ENCODE measurements at places on chromosomes 7 and 10.

GRCh38 chr7:116499168-116500077 is at the start of gene CAV2:
CAV2 (plus strand) TSS chr7:116499738; CDS start chr7:116499782, 44 bp downstream.
- no peak for DNase-seq

GRCh38 chr7:85095366-85095765 is 91.5 kb downstream of the SEMA3D start:
- no peak for DNase-seq

DNA sequence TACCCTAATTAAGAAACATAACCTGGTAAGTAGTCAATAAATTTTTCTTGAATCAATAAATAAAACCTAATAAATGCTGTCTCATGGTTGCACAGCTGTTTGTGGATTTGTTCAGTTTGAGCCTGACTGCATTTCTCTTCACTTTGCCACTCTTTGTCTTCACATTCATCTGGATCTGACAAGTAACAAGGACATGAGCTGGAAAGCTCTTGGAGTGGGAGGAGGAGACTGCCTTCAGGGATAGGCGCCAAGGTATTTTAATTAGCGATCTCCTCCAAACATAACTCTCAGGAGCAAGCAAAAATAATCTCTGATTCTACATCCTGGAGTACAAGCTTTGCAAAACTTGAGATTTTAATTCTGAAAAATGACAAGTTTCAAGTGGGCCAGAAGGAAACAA is 251.0 kb downstream of the BMPER start:
- no peak for DNase-seq

DNA sequence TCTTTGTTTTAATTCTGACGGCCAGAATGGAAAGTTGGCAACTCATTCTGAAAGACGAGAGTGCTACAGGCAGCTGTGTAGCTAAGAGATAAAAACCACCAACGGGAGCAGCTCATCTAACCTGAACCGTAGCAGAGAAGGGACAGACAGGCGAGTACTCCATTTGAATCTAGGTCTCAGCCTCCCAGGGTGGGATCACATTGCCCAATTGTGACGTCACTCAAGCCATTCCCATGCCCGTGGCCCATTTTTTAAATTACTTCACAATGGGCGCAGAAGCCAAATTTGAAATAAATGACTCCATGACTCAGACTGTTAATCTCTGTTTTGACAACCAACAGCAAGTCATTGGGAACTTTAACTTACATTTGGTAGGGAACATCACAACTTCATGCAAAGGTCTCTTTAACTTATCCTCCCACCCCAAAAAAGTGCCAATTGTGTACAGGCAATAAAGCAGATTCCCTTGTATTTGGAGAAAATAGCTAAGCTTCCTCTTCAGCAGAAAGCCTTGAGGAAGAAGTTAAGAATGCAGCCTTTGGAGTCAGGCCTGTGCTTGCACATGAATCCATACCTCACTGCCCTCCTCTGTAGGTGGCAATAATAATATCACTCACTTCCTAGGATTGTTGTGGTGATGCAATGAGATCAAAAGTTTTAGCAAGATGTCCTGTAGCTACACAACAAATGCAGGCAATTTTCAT is 93.2 kb upstream of the KIF5B start:
- no peak for DNase-seq

DNA sequence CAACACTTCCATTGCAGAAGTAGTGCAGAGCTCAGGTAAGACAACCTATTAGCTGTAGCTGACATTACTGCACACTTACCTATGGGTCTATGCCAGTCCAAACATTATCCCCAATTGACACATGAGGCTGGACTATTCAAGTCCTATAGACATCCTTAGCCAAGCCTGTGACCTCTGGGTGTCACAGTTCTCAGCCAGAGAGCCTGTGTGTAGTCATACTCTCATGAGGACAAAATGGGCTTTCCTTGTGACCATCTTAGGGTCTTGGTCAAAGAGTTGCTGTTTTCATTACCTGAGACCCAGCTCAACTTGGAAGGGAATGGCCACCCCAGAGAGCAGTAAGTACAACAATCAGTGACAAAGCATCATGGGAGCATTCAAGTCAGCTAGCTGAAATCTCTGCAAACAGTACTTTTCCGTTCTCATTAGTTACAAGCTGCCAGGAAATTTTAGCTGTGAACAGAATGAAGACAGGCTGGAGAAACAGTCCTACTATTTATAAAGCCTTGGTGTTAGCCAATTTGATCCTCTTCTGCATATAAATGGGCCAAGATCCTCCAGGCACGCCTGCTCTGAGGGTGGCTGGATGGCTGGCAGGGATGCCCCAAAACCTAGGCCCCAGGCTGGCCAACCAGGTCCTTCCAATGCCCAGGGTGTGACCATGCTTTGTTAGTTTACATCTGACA is 44.3 kb downstream of the NUDCD3 start:
- no peak for DNase-seq

- DNase-seq = no peak
Observed at GRCh38 chr10:49419005-49419404, 23.1 kb upstream of the DRGX start.

- DNase-seq = no peak
Observed at GRCh38 chr10:95531994-95532399, 29.2 kb downstream of the SORBS1 start.

DNA sequence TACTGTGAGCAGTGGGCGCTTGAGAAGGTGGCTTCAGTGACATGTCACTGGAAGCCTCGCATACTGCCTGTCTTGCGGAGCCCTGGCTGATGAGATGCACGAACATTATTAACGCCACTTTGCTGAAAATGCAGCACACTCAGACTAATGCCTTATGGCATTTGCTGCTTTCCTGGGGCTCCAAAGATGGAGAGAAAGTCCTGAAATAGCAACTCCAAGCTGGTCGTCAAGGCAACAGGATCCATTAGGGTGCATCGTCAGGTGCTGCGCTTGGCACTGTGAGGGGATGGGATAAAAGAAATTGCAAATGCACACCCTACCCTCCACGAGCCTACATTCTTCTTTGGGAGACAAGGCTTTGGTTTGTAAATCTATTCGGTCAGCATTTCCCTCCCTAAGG is 592.5 kb downstream of the TYW1 start:
- DNase-seq = no peak

GRCh38 chr10:61835069-61835945 is 66.2 kb upstream of the ARID5B start:
- peak; percentile 20 for DNase-seq

DNA sequence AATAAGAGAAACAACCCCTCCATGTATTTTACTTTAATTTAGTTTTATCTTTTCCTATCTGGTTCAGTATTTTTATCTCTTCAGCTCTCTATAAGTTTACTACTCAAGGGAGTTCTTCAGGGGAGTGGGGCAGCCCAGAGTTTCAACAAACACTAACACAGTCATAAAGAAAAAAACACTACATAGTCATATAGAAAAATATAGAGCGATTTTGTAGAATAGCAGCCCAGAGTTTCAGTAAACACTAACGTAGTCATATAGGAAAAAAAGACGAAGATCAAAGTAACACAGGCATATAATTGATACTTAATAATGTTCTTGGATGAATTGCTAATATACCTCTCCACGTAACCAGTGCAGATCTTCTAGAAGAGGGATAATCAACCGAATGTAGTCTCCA is 54.7 kb downstream of the PON1 start:
- DNase-seq = no peak

GRCh38 chr10:114519756-114520293 is 115.5 kb upstream of the AFAP1L2 start:
- no peak for DNase-seq

- DNase-seq = no peak
Observed at GRCh38 chr10:46523962-46524471, 32.4 kb downstream of the GPRIN2 start.

DNA sequence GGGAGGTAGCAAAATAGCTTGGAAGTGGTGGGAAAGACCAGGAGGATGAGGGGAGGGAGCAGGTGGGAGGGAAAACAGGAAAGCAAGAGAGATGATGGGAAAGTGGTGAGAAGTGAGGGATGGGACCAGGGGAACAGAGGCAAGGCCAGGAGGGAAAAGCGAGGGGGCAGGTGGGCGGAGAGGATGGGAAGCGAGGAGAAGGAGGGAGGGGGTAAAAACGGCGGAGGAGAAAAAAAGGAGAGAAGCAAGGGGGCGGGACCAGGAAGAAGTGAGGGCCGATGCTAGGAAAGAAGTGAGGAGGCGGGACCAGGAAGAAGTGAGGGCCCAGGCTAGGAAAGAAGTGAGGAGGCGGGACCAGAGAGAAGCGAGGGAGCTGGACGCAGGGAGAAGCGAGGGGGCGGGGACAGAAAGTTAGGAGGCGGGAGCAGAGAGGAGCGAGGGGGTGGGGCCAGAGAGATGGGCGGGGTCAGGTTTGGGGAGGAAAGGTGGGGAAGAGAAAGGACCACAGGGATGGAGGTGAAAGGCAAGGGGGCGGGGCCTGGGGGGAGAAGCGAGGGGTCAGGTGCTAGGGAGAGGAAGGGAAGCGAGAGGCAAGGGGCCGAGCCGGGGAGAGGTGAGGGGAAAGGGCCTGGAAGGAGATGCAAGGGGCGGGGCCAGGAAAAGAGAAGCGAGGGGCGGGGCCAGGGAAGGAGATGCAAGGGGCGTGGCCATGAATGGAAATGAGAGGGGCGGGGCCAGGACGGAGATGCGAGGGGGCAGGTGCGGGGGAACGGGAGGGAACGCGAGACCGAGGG is 984 bp downstream of the SMURF1 start:
- DNase-seq = peak; percentile 61

GRCh38 chr7:159197066-159197975 is 52.7 kb upstream of the VIPR2 start:
- DNase-seq = no peak

GRCh38 chr7:90933041-90933440 is 331.2 kb upstream of the FZD1 start:
- no peak for DNase-seq

DNA sequence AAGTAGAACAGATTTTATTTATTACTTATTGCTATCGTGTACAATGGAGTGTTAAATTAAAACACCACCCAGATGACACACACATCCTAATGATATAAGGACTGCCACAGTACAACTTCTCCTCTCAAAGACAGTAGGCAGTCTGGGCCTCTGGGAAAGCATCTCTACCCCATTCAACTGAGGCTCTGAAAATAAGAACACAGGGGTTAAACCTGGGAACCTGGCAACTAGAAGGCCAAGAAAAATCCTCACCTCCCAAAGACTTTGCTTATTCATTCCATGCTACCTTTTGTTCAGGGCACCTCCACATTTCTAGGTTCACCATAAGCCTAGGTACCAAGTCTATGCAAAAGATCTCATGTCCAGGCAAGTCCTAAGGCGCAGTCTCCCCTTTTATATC is 125.4 kb upstream of the FEZF1 start:
- DNase-seq = no peak

GRCh38 chr10:70753026-70753663 is 32.0 kb downstream of the TBATA start:
- no peak for DNase-seq

DNA sequence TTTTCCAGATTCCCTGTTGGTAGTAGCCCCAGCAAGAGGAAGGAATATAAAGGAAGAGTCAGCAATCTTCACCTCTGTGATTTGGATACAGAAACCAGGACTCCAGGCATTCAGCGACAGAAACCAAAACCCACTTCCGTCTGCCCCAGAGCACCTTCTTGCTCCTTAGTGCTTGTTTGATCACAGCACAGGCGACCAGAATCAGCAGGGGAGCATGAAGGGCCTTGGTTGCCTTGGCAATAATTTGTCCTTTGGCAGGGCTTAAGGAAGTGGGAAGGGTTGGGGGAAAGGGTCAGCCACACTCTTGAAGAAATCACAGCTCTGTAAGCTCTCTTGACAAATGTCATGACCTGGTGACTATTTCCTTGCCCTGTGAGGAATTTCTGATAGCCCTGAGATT is 379.6 kb downstream of the OTUD1 start:
- no peak for DNase-seq

DNA sequence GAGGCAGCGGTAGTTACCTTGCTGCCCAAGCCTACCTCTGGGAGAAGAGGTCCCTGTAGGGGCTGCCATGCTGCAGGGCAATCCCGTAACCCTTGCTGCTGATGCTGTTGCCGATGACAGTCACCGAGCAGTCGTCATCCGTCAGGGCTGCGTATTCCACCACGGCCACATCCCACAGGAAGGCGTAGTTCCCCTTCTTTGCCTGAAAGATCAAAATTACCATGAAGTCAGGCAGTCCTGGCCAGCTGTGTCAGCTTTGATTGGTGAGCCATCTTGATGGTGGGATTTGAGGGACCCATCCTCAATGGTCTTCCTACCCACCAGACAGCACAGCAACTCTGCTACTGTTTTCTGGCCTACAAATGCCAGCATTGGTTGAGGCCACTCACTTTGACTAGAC is 746.8 kb downstream of the GRID1 start:
- no peak for DNase-seq

Measured in iPS DF 6.9 (cell line).